ENCODE measurements at places on chromosomes 1 and 21. TPM values are rescaled to one million over a fixed set of nuclear protein-coding genes. Genes with fewer than 3 reads are reported as not detected.

The CD53 gene
- 41.5 TPM for total RNA-seq

The THEM5 gene
- 0.98 TPM for total RNA-seq

The TSPAN2 gene
- total RNA-seq, result 10.6 TPM

The FCRL3 gene
- not detected for total RNA-seq

The TMPRSS3 gene
- total RNA-seq, result 0.25 TPM

Data from vagina (tissue), 2 donors.